ENCODE measurements at places on chromosomes 3 and 15.

- DNase-seq, result no peak
Measured at GRCh38 chr3:123377243-123377740, 71.6 kb downstream of the ADCY5 start.

DNA sequence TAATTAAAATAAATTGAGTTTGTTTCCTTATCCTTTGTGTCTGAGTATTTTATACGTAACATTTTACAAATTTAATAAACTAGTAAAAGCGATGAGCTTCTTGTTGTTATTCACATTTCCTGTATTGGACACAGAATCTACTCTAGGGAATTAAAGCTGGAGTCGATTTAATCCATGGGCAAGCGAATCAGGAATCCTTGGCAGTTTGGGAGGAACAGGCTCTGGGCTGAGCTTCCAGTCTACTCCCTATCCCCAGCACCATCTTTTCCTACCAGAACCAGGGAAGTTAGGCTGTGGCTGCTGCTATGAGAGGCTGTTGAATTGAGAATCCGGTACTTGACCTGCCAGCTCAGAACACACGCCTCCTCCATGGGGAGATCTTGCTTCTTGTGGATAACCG lies 437.3 kb upstream of the TPM1 start:
- DNase-seq, result no peak

GRCh38 chr3:172617013-172617706 lies 93.7 kb downstream of the NCEH1 start:
- no peak for DNase-seq

DNA sequence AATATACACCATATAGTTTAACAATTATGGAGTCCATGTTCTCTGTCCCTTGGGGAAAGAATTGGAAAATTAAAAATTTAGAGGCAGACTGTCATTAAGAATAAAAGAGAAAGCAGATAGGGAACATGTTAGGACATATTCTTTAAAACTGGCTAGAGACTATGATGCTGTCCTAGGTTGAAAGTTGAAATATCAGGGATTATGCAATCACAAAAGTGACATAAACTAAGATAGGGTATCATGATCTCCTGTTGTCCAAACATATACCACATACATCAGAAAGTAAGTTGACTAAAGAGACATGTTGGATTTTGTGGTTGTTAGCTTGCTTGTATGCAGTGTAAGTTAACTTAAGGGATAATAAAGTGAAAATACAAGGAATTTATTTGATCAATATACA lies 9.9 kb upstream of the EID1 start:
- DNase-seq, result no peak

Measured in H1 (cell line).